ENCODE measurements at places on chromosomes 2 and 18. TPM values are rescaled to one million over a fixed set of nuclear protein-coding genes. Genes with fewer than 3 reads are reported as not detected.

DNA sequence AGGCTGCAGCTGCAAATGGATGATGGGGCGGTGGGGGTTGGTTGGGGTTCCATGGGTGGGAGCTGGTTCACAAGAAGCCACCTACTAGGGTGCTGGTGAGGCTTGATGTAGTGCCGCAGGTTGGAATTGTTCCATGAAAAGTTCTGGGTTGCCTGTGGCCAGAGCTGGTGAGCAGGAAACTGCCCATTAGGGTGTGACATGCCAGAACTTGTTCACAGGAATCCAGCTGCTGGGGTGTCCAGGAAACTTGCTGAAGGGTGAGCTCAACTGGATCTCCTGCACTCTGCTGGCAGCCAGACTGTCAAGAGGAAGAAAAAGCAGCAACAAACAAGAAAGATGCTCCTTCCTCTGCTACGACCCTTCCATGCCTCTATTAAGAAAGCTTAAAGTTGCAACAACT, 48.8 kb downstream of the MAP3K20 start:
- no peak for DNase-seq

DNA sequence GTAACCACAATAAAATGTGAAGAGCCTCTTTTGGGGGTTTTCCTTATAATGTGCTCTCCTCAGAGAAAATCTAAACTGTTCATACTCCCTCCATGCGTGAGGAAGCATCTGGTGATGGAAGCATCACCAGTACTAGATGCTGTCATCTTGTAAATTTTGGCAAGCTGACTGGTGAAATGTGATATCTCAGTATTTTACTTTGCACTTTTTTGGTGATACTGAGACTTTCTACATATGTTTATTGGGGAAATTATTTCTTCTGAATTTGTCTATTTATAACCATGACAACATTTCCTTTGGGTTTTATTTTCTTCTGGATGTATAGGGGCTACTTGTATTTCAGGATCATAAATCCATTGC, 95.9 kb upstream of the DLGAP1 start:
- DNase-seq, result no peak

GRCh38 chr2:211347328-211347727, 790.9 kb downstream of the CPS1 start:
- DNase-seq, result no peak

- no peak for DNase-seq
These were observed 6.2 kb upstream of the CNTNAP5 start for GRCh38 chr2:124018890-124019289.

- DNase-seq, result no peak
These were observed 36.4 kb upstream of the FOSL2 start for GRCh38 chr2:28356095-28356911.

GRCh38 chr18:35610724-35611123, 29.2 kb downstream of the GALNT1 start:
- DNase-seq, result no peak

DNA sequence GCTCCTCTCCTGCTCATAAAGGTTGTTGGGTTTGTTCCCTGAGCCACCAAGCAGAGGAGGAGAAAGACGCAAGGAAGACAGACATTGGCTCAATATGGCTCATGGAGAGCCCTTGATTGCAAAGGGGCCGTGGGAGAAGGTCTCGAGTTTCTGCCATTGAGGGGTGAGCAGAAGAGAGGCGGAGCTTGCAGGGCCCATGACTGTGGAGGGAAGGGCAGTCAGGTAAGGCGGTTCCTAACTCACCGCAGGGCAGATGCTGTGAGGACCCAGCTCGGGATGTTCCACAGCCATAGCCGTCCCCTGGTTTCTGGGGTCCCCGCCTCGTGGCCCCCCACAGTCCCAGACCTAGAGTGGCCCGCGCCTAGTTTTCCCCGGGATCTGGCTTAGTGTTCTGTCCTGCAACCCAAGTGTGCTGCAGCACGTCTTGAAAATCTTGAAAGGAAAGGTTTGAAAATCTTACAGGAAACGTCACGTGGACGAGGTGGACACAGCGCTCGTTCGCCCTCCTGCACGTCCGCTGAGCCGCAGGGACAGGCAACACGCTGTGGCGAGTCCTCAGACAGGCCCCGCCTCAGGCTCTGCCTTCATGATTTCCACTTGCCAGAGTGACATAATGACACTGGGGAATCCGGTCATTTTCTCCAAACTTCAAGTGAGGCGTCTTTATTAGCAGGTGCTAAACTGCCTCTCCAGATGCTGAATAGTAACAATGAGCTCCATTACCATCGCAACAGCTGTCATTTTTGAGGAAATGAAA, 105.5 kb upstream of the HDAC4 start:
- DNase-seq, result no peak

GRCh38 chr2:3113122-3113521, 264.5 kb downstream of the EIPR1 start:
- DNase-seq, result no peak

DNA sequence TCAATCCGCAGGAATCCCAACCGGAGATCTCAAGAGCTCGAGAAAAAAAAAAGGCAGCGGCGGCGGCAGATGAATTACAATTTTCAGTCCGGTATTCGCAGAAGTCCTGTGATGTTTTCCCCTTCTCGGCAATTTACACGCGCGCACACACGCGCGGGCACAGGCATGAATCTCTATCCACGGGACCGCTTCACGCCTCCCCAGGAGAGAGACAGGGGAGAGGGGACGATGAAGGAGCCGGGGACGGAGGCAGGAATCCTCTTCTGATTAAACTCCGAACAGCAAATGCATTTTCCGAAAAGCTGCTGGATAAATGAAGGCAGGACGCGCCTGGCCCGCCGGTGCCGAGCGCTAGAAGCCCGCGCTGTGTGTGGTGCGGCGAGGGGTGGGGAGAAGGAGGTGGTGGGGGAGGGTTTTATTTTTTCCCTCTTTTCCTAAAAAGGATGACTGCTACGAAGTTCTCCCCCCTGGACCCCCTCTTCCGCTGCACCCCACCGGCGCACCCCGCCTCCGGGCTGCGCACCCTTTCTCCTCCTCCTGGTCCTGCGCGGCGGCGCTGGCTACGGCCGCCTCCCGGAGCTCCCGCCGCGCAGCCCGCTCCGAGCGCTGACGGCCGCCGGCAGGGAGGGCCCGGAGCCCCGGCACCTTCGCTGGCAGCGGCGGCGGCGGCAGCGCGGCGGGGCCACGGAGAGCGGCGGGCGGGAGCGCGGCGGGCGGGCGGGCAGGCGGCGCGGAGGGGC, at the start of gene BCL2:
Gene BCL2 (minus strand): TSS at position 387 of the 740 bp plus-strand sequence.
- DNase-seq, result peak; percentile 85

- no peak for DNase-seq
These were observed 85.3 kb upstream of the RAB27B start for GRCh38 chr18:54742659-54743604.

GRCh38 chr2:239496700-239497099, 95.9 kb upstream of the HDAC4 start:
- DNase-seq, result no peak

- no peak for DNase-seq
These were observed 126.4 kb upstream of the NCK2 start for GRCh38 chr2:105618351-105618659.

- no peak for DNase-seq
These were observed 72.5 kb downstream of the RIF1 start for GRCh38 chr2:151482171-151482725.

GRCh38 chr2:105411720-105412407, 13.0 kb upstream of the FHL2 start:
- DNase-seq, result no peak

DNA sequence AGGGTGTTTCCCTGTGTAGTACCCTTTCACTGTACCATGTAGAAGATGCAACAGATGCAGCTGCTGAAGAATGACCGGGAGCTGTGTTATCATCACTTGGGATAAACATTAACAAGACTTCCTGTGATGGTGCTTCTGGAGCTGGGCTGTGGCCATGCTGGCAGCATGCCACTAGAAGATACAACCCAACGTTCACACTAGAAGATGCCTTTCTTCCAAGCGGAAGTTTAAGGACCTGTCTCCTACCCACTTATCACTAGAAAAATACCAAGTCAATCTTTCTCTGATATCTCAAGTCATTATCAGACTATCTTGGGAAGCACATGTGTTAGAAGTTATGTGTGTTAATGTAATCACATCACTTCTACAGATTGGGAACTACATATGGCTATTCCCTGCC, 953.5 kb downstream of the CNTNAP5 start:
- DNase-seq, result no peak

GRCh38 chr2:121598087-121598486, 51.2 kb downstream of the CLASP1 start:
- no peak for DNase-seq

DNA sequence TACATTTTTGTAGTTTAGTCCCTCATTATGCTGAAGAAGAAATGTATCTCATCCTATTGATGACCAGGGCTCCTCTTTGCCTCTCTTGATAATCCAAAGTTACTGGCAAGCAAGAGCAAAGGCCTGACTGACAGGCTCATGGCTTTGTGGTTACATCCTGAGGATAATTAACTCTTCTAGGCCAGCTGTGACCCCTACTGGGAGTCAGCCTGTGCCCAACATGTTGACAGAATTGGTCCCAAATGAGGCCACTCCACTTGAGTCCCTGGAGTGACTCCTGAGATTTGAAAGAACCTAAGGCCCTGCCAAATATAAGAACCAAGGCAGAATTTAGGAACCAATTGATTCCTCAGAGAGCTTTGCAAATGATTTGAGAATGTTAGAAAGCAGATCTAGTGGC, 973.8 kb upstream of the CELF4 start:
- DNase-seq, result no peak

CLEC4F gene
- total RNA-seq, result not detected

VWA3B gene
- total RNA-seq, result not detected

TMEM182 gene
- 6.0 TPM for total RNA-seq

LHCGR gene
- not detected for total RNA-seq

CTDP1 gene
- total RNA-seq, result 41.6 TPM

ANKRD62 gene
- not detected for total RNA-seq

TSPYL6 gene
- not detected for total RNA-seq
